ENCODE measurements at places on chromosomes 16 and 17.

- no peak for DNase-seq
Observed at GRCh38 chr17:8392674-8393469, 4.8 kb downstream of the RNF222 start.

GRCh38 chr16:50402298-50402895 is 33.6 kb upstream of the BRD7 start:
- DNase-seq, result no peak

DNA sequence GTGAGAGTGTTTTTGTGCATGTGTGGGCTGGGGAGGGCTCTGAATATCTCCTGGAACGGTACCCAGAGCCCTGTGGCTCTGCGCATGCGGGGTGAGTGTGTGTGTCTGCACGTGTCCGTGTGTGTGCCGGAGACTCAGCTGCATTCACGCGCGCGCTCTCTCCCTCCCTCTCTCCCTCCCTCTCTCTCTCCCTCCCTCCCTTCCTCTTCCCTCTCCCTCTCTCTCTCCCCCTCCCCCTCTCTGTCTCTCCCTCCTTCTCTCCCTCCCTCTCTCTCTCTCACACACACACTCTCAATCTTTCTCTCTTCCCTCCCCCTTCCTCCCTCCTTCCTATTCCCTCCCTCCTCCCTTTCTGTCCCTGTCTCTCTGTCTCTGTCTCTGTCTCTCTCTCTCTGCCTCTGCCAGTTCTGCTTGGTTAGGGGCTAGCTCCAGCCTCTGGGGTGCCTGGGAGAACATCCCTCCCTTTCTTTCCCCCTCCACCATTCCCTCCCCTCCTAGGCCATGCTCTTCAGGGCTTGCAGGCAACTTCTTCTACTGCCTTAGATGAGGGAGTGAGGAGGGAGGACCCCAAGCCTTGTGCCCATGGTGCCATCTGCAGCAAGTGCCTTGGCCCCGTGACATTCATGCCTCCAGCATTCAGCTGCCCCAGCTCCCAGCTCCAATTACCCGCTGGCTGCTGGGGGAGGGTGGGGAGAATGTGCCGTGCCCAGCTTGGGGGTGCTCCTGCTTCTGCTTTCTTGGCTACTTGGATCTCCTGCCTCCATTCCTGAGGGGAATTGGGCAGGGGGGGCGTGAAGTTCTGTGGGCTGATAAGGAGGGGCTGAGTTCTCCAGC is 6.4 kb downstream of the THRA start:
- DNase-seq, result peak; percentile 48

DNA sequence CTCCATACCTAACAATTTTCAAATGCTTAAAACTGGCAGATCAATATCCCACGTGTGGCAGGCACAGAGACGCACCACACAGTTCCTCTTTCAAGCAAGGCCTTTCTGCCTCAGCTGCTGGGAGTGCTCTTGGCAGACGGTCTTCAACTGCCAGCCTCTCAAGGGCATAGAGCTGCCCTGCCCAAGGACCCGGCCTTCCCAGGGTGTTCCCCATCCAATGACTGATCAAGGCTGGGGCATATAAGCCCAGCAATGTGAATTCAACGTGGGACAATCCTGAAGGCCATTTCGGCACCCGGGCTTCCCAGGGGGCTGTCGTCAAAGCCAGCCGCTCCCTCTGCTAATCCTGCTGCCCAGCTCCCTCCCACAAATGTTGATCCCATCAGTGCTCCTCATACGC is 107.1 kb downstream of the STX8 start:
- no peak for DNase-seq

- DNase-seq, result no peak
Observed at GRCh38 chr17:54881255-54881972, 19.2 kb upstream of the TOM1L1 start.

- no peak for DNase-seq
Observed at GRCh38 chr16:2974319-2975056, 5.3 kb downstream of the PAQR4 start.

GRCh38 chr16:77300256-77300655 is 101.0 kb downstream of the SYCE1L start:
- no peak for DNase-seq

GRCh38 chr16:58882292-58882691 is 148.2 kb upstream of the GOT2 start:
- peak; percentile 53 for DNase-seq

DNA sequence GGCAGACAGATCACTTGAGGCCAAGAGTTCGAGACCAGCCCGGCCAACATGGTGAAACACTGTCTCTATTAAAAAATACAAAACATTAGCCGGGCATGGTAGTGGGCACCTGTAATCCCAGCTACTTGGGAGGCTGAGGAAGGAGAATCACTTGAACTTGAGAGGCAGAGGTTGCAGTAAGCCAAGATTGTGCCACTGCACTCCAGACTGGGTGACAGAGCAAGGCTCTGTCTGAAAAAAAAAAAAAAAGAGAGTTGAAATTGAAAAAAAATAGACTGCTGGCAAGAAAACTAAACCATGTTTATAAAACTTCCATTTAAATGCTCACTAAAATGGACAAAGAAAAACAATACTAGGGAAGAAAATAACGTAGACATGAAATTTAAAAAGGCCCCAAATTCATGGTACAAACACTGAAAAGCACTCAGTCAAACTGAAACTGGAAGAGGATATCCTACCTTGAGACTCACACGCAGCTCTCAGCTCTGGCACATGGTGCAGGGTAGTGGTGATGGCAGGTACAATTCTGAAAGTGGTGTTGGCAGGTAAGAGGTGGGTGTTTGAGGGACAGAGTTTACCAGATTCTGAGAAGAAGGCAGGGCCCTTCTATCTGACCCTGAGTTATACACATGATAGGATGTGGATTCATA is 19.3 kb downstream of the CNTROB start:
- no peak for DNase-seq

DNA sequence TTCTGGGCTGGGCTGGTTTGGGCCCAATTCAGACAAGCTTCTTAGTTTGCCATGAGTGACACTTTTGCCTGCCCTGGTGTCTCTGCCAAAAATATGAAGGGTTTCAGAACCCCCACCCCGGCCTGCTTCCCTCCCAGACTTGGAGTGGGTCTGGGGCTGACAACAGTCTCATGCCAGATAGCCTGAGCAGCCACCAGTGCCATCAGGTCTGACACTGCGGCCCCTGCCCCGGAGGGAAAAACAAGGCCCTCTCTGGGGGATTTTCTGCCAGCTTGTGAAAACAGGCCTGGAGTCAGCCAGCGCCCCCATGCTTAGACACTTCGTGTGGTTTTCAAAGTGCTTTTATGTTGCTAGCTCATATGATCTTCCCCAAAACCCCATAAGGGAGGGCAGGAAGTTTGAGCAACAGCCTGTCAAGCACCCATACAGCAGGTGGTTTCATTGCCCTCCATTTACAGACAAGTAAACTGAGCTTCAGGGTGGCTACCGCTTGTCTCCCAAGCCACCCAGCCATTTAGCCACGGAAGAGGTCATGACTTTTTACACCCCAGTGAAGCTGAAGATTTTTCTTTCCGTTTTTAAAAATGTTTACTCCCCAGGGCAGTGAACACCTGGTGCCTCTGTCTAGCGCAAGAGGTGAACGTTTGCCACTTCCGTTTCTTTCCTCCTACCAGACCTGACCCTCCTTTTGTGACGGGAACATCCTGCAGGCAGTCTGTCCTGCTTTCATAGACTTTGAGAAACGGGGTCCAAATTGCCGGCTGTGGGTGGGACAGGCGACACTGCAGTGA is 300.6 kb downstream of the SEC14L1 start:
- DNase-seq, result peak; percentile 63

DNA sequence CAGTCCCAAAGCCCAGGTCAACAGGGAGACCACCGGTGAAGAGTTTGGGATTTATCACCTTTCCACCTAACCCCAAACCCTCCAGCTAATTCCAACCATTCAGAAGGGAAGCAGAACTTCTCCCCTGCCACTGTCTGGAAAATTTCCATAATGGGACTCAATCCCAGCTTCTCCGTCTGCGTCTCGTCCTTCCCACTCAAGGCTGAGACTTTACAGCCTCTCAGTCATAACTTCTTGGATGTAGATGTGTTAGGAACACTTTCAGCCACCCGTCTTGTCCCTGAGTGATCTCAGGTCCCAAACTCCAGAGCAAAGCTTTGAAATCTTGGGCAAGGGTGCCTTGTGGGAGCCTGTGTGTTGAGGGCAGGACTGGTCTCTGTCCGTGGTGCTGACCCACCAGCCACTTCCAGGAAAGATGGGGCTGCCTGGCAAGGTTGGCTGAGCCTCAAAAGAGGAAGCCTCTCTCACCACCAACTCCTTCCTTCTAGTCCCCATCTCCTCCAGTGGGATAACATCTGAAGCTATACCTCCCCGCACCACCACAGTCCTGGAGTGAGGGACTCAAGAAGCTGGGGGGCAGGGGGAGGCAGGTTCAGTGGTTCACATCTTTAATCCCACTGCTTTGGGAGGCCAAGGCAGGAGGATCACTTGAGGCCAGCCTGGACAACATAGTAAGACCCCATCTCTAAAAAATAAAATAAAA is 9.3 kb downstream of the GAS2L2 start:
- DNase-seq, result no peak

DNA sequence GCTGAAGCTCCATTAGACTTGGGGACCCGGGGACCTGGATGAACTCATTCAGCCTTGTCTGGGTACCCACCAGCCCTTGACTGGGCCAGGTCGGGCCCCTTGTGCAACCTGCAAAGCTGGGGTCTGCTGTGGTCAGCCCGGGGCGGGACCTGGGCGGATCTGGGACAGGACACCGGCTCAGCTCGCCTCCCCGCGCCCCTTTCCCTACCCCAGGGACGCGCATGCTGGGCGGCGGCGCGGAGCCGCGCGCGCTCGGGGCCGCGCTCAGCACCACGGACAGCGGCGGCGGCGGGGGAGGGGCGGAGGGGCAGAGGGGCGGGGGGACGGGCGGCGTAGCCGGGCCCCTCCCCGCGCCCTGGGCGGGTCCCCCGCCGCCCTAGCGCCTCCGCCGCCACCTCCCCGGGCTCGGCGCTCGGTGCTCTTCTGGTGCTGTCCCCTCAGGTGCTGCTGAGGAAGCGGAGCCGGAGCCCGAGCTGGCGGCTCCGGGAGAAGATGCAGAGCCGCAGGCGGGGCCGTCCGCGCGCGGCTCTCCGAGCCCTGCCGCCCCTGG is 7.4 kb downstream of the ACD start:
- DNase-seq, result no peak

GRCh38 chr17:28744972-28745785 is 1.4 kb downstream of the TRAF4 start:
- DNase-seq, result no peak

GRCh38 chr17:83177611-83178532 is 98.5 kb downstream of the METRNL start:
- peak; percentile 3 for DNase-seq

DNA sequence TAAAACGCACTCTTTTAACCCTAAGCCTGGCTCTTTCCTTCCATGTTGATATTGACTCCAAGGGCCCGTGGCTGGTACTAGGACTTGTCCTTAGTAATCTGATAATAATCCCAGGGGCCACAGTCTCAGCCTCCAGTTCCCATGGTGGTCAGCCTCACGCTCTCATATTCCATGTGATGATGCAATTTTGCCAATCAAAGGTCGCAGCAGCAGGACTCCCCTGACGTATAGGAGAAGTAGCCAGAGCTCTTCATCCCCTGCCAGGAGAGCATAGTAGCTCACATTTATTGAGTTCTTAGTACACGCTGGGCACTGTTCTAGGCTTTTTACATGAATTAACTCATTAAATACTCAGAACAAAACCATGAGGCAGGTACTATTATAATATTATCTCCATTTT is 42.4 kb downstream of the CD300LF start:
- DNase-seq, result no peak

DNA sequence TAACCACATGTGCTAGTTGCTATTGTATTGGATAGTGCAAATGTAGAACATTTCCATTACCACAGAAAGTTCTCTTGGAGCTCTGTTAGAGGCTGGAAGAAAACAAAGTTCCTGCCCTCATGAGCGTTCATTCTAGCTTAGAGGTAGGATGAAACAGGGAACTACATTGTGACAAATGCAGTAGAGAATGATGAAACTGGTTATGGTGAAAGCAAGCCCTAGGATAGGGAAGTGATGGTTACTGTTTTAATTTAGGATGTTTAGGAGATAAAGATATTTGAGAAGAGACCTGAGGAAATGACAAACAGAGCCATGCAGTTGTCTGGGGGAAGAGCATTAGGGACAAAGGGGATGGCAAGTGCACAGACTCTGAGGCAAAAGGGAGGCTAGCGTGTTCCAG is 50.7 kb downstream of the AATF start:
- peak; percentile 73 for DNase-seq

DNA sequence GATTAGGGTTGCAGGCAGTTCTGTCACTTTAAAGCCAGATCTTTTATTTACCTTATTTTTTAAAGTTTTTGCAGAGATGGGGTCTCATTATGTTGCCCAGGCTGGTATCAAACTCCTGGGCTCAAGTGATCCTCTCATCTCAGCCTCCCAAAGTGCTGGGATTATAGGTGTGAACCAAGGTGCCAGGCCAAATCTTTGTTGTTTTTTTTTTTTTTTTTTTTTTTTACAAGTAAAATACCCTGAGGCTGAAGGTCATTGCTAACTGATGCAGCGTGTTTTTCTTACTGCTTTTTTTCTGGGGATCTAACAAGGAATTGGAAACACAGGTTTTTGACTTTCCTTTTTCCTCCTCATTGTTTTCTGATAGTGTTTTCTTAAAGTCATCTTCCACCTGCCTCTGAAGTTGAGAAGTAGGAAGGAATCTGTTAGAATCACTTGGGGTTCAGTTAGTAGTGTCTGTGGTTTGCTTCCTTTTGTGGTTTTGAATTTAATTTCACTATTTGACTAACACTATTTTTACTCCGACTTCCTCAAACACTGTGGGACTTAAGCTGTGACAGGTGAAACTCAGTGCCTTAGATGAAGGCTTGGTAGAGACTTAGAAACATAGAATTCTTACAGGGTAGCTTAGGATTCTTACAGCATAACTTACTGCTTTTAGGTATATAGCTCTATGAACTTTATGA is 22.2 kb downstream of the CLTC start:
- no peak for DNase-seq

DNA sequence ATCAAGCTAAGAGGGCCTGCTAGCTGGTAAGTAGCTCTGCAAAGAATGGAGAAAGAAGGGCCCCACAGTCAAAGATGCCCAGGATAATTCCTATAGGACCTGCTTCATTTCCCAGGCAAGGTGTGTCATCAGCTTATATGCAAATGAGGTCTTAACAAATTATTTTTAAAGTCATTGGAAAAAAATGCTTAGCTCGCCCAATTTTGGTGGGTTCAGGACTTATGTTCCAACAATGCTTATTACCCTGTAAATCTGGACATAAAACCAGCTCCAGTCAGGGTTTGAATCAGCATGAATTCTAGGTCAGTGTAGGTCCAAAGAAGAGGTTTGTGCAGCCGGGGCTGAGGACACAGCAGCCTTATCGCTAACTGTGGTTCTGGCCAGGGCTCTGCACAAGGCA is 25.4 kb downstream of the ACLY start:
- no peak for DNase-seq
